ENCODE measurements at places on chromosomes 4 and X. TPM values are rescaled to one million over a fixed set of nuclear protein-coding genes. Genes with fewer than 3 reads are reported as not detected.

Gene TEX11
- not detected for total RNA-seq

Gene TSPAN6
- total RNA-seq, result 29.3 TPM

Gene BRCC3
- total RNA-seq, result 12.1 TPM

Gene UTP3
- 18.8 TPM for total RNA-seq

Gene PITX2
- total RNA-seq, result 10.6 TPM

Gene ENPEP
- 26.7 TPM for total RNA-seq

DNA sequence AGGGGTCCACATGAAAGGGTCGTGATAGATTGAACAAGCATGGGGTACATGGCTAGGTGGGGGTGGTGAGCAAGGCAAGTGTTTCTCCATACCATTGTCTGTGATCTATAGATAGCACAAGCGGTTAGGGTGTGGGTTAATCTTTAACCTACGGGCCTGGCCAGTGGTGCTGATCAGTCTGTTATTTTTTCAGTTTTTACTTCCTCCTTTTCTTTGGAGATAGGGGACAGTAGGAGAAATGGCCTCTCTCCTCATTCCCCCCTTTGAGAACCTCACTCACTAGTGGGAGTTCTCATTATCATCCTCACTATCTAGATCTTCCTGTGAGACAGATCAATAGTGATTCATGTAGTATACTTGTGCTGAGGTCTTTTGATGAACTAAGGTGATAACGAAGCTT, 16.2 kb upstream of the GPKOW start:
- no peak for DNase-seq

DNA sequence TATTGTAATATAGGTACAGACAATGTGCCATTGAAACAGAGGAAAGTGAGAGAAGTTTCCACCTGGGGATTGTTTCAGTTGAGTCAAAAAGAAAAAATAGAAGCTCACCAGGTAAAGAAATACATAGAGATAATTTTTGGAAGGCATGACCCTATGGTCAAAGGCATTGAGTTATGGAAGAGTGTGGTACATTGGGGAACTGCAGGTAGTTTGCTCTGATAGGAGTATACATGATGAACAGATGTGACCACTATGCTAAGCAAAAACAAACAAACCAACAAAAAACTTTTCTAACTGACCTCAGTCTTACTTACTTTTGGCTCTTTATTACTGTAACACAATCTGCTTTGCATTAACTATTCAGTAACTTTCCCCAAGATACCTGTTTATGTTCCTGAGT, 85.9 kb downstream of the UGT8 start:
- no peak for DNase-seq

DNA sequence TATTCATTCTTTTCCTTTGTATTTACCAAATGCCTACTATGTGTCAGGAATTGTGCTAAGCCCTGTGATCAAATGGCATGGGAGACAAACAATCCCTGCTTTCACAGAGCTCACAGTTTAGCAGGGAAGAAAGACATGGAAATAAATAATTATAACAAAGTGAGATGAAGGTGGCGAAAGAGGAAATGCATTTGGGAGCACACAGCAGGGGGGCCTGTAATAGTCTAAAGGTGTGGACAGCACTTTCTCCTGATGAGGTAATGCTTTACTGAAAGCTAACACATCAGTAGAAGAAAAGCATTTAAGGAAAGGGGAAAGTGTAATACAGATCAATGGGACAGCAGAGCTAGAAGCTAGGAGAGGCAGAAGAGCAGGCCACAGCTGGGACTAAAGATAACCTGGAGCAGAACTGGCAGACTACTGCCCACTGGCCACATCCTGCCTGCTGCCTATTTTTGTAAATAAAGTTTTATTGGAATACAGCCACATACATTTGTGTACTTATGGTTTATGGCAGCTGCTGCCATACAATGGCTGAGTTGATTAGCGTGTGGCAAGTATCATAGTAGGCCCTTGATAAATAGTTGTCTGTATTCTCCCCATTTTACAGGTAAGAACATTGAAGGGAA, 67.1 kb upstream of the TAPT1 start:
- no peak for DNase-seq

- DNase-seq, result no peak
Measured at GRCh38 chr4:38832624-38833528, 23.7 kb downstream of the TLR6 start.

DNA sequence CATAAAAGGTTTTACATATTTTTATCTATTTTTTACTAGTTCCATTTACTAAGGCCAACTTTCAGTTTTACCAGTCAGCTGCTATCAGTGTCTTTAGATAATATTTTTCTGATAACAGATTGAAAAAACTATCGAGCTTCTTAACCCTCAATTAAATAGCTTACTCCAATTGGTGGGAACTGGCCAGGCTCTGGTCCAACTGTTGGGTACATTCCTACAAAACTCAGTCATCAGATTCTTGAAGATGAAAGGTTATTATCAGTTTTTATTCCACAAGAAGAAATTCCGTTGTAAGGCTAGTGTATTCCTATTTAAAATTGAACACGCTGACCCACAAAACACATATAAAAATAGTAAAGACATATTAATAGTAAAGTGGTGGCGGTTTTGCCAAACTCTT, 346.2 kb downstream of the MAPK10 start:
- no peak for DNase-seq

DNA sequence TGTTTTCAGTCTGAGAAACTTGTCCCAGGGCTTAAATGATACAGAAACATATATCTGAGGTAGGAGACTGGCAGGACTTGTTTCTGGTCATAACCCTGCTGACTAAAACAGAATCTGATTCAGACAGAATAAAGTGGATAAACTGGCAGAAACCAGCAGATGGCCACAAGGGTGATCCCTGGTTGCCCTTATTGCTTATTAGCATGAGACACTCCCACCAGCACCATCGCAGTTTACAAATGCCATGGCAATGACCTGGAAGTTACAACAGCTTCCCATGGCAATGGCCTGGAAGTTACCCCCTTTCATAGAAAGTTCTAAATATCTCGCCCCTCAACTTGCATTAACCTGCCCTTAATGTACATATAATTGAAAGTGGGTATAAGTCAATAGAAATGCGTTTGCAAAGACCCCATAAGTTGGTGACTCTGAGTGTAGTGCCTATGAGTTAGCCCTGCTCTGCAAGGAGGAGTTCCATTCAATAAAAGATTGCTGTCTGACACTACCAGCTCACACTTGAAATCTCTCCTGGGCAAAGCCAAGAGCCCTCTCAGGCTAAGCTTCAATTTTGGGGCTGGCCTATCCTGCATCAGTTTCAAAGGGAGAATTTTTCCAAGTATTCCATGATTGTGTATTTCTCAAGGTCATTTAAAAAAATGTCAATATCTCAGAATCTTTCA, 52.9 kb upstream of the PAGE5 start:
- DNase-seq, result no peak

- DNase-seq, result no peak
Measured at GRCh38 chr4:73485085-73485484, 3.5 kb downstream of the AFM start.

- DNase-seq, result no peak
Measured at GRCh38 chr4:152029631-152030030, 268.8 kb upstream of the GATB start.

GRCh38 chr4:865121-865465, 39.2 kb upstream of the CPLX1 start:
- DNase-seq, result no peak

DNA sequence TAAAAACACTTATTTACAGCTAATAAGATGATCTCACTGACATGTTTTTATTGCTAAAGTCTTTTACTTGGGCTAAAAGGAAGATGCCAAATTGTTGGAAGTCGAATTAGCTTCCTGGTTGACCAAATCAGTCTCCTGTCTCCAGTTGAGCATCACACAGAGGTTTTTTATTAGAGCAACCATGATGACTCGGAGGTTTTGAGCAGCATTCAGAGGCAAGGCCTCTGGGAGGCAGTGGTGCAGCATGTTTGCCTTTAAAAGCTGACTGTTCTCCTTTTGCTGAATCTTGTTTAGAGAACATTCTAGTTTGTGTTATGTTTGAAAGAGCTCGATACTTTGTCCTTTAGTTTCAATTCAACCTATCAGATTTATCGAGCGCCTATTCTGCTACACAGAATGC, 2.1 kb downstream of the UCHL1 start:
- peak; percentile 26 for DNase-seq

- peak; percentile 0 for DNase-seq
Measured at GRCh38 chrX:8179656-8180055, 8.6 kb upstream of the VCX2 start.

DNA sequence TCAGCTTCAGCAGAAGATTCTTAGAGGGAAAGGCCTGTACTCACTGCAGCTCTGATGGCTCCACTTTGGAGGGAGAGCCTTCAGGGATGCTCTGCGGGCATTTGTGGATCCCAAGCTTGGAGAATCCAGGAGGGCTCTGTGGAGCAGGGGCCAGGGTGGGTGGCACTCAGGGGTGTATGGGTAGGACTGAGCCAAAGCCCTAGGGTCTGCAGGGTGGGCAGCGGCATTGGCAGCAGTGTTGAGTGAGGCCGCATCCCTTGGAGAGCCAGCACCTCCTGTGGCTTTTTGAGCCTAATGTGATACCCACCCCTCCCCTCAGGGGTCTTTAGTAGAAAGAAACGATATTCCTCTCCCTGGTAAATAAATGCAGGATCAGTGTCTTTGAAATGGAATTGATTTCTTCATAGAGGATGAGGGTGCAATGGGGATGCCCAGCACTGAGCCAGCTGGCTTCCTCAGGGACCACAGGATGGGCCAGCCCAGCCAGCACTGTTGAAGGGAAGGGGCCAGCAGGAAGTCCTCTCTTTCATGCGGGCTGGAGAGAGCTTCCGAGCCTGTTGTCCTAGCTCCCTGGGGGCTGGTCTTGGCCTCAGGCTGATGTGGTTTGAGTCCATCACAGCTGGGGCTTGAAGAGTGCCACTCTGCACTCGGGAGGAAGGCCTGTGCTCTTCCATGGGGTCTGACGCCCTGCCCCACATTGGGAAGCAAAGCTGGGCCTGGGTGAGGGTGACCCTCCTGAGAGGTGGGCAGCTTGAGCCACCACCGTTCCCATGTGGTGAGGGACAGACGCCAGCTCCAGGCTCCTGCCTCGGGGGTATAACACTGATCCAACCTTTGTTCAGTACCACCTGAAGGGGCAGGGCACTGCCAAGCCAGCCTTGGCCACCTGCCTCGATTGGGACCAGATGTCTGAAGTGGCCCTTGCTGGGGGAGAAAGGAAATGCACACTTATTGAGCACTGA, 49.5 kb downstream of the PSAPL1 start:
- no peak for DNase-seq

GRCh38 chr4:84956014-84956413, 10.5 kb downstream of the WDFY3 start:
- DNase-seq, result no peak

DNA sequence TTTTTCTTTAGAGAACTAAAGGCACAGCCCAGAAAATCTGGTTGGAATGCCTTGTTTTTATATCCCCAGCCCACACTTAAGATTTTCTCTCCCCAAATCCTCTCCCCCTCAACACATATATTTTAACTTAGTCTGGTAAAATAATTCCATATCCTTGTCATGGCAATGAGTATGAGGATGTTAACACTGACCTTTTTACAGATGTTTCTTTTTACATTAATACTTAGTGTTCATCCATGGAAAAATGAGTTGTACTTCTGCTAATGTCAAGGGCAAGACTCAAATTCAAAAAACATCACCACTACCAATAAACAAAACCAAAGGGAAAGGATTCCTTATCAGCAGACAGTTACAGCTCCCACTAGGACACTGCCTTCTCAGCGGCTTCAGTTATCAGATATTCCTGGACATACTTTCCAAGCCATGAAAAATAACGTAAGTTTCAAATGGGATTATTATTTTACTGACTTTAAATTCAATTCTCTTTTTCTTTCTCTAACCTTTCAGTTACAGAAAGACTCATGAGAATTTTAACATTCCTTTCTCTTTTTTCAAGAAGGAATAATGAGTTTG, 83.3 kb downstream of the RASL11B start:
- DNase-seq, result no peak

- DNase-seq, result peak; percentile 32
Measured at GRCh38 chr4:7761720-7762119, 177.9 kb downstream of the AFAP1 start.

- DNase-seq, result no peak
Measured at GRCh38 chr4:96916711-96917110, 1076.8 kb downstream of the PDHA2 start.

DNA sequence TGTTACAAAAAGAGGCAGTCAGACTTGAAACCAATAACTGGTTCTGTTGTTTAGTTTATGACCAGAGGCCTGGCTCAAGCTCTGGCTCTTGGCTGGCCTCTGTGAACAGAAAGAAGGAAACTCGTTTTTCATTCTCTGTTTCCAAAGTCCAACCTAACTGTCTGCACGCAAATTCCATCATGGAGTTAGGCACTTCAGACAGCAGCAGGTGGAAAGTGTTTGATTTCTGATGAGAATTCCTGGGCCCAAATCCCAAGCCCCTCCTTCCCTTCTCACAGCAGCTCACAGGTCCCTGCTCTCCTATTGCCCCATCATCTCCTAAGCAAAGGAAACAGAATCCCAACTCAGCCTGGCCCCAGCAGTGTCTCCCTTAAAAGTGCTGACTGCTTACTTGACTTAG, 42.8 kb upstream of the FGF16 start:
- DNase-seq, result peak; percentile 4

Measured in skin of body (tissue), 3 donors.